ENCODE measurements at places on chromosomes 12 and 14.

DNA sequence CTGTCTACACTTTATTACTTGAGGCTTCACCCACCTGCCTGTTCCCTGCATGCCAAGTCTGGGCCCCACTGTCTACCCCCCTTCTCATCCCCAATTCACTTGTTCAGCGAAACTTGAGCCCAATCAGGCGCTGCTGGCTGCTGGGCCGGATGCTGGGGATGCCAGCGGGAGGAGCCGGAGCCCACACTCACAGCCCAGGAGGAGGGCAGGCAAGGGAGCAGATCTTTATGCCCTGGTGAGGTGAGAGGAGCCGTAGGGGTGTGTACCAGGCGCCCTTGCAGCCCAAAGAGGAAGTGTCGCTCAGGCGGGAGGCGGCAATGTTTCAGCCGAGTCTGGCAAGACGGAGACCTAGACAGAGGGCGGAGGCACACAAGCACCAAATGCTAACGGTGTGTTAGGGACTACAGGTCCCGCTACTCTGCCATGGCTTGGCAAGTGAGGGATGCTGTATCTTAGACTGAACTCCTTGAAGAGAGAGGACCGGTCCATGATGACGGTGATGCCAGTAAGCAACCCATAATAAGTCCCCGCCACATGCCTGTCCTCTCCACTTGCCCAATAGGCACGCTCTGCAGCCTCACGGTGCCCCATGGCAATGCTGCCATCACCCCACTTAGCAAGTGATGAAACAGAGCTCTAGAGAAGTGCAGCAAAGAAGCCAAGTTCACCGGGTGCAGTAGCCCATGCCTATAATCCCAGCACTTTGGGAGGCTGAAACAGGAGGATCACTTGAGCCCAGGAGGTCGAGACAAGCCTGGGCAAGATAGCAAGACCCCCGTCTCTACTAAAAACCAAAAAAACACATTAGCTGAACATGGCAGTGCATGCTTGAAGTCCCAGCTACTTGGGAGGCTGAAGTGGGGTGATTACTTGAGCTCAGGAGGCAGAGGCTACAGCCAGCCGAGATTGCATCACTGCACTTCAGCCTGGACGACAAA lies 41.6 kb downstream of the LRRC74A start:
- DNase-seq: no peak

GRCh38 chr12:65208125-65208524 lies 38.7 kb downstream of the LEMD3 start:
- DNase-seq: no peak

DNA sequence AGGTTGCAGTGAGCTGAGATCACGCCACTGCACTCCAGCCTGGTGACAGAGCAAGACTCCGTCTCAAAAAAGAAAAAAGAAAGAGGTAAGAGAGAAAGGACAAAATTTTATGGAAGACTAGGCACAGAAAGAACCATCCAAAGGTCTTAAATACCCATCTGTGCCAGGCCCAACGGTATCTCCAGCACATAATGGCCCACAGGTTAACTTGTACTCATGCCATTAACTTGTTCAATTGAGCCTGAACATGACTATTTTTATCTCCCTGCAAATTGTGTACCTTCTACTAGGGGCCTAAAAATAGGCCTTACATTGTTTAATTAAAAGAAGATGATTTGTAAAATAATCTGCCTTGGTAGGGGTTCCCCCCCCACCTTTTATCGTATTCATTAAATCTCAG lies 80.2 kb downstream of the RIC8B start:
- DNase-seq: no peak

DNA sequence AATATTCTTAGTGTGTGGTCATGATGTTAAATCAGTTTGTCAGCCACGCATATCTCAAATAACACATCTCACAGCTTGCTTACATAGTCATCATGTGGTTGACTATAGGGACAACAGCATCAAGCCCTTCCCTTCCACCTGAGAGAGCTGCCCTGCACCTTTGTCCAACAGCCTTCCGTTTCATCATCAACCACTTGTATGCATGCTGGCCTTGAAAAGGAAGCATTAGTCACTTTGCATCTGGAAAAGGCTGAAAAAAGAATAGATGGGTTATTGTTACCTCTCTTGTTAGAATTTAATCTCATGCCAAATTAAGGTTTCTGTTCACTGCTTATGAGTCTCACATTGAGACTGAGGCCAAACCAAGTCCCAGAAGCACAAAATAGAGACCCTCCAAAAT lies 1586.5 kb upstream of the SEL1L start:
- DNase-seq: no peak

DNA sequence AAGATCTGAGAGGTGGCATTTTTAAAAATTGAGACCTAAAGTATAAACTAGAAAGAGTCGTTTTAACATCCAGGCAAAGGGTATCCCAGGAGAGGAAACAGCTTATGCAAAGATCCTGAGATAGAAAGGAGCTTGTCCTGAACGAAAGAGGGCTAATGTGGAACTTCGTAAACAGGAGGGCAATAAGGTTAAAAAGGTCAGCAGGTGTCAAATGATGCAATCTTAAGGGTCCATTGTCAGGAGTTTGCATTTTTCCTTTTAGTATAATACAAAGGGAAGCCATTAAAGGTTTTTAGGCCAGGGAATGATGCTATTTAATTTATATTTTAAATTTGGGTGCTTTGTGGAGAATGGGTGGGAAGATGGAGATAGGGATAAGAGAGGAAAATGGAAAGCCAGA lies 14.4 kb downstream of the FMNL3 start:
- DNase-seq: no peak

- DNase-seq: no peak
Measured at GRCh38 chr14:73259837-73260236, 22.5 kb downstream of the PAPLN start.

Data from fibroblast of mammary gland (primary cell).